ENCODE measurements at places on chromosomes 7 and 10. TPM values are rescaled to one million over a fixed set of nuclear protein-coding genes. Genes with fewer than 3 reads are reported as not detected.

Gene PPP1R3C
- 5.5 TPM for total RNA-seq

Gene ASZ1
- not detected for total RNA-seq

DNA sequence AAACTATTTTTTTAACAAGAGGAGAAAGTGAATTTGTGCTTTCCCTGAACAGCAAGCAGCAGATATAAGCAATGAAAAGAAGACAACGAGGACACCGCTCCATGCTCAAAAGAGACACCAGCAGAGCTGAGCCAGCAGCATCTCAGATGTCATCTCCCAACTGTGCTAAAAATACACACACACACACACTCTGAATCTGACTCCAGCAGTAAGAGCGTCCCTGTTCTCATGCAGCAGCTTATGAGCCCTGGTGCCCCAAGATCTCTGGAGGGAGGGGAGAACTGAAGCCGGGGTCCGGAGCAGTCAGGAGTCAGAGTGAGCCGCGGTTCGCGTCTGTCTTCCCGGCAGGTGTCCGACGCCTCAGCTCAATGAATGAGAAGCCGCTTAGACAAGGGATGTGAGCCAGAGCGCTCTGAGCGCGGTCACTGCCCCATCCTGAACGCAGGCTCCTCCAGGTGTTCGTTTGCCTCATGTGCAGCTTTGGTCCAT is 49.2 kb downstream of the SVIL start:
- no peak for DNase-seq

DNA sequence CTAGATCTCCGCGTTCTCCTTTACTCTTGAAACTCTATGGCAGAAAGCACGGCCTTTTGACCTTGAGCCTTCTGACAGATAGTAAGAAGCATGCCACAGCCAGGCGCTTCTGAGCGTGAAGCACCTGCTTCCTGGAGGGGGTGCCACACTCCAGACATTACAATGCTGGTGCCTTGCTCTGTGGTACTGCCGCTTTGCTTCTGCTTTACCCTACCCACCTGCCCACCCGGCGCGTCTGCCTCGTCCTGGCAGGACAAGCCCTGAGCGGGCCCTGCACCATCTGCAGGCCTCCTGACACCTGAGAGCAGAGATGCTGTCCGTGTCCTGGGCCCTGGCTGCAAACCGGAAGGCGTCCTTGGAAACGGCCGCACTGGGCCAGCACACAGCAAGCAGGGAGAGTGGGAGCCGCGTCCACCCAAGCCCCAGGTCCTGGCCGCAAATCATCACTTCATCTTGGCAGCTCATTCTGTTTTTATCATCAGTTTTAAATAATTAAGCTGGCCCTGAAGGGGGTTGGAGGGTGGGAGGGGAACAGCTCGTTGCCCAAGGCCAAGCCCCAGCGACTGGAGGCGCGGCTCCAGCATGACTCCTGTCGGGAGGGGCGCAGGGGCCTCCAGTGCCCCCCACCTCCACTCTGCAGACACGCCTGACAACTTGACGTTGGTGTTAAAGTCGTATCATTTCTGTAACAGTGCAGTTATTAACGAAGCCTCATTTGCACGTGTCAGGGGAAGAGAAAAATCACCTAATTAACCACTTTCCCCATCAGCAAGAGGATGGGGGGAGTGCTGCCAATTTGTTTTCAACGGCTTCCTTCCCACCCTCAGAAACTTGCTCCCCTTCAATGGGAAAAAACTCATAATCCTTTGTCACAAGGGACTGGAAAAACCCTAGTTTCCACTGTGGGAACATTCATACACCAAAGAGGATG is 132.2 kb downstream of the MAD1L1 start:
- DNase-seq = no peak

DNA sequence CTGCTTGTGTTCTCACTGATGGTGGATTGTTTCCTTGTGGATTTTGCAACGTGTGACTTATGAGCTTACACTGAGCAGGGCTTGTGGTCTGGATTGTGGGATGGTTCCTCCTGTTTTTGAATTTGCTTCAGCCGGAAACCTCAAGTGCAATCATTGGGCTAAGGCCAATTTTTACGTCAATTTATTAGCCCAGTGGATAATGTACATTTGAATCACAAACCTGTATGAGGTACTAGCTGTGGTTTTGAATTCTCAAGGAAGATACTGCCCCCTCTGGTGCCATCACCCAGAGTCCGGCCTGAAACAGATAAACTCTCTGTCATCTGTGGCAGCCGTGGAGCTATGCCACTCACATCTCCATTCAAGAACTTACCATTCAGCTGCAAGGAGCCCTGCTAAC is 7.3 kb upstream of the ZNF777 start:
- DNase-seq = no peak

- DNase-seq = no peak
Measured at GRCh38 chr7:74612015-74612829, 45.3 kb upstream of the GTF2I start.

Measured in omental fat pad (tissue), 4 donors.